ENCODE measurements at places on chromosomes 16 and 17. TPM values are rescaled to one million over a fixed set of nuclear protein-coding genes. Genes with fewer than 3 reads are reported as not detected.
A peak's percentile ranks its signal among the peaks of the same experiment; 100 is the strongest.

- DNase-seq, result no peak
Observed at GRCh38 chr17:77126519-77126918, 14.2 kb upstream of the SEC14L1 start.

DNA sequence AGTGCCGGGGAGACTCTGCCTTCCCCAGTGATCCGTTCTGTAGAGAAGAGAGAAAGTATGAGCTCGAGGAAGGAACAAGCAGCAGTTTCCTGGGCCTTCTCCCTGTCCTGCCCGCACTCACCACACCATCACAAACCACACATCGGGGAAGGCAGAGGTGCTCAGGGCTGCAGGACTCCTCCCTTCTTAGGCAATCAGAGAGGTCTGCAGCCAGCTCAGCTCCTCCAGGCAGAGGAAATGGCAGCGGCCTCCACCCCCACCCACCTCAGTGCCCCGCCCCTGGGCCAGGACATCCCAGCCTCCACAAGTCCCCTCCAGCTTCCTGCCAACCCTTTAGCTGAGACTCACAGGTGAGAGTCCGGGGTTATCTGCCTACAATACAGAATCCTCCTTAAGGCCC lies 2.0 kb downstream of the ZNF319 start:
- DNase-seq, result no peak

DNA sequence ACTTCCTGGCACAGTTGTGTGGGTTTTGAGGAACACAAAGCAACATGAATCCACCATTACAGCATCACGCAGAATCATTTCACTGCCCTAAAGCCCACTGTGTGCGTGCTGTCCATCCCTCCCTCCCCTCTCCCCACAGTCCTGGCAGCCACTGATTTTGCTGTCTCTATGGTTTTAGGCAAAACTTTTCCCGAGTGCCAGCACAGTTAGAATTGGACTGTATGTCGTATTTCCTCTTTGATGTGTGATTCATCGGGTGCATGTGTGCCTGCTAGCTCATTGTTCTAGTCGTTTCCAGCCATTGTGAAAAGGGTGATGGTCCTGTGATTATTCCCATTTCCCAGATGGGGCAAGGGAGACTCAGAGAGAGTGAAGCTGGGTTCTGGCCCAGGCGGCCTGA lies 12.7 kb downstream of the KLHL36 start:
- DNase-seq, result no peak

- no peak for DNase-seq
Observed at GRCh38 chr16:50881331-50881830, 139.5 kb downstream of the CYLD start.

- no peak for DNase-seq
Observed at GRCh38 chr17:80923211-80924110, 68.2 kb upstream of the CHMP6 start.

DNA sequence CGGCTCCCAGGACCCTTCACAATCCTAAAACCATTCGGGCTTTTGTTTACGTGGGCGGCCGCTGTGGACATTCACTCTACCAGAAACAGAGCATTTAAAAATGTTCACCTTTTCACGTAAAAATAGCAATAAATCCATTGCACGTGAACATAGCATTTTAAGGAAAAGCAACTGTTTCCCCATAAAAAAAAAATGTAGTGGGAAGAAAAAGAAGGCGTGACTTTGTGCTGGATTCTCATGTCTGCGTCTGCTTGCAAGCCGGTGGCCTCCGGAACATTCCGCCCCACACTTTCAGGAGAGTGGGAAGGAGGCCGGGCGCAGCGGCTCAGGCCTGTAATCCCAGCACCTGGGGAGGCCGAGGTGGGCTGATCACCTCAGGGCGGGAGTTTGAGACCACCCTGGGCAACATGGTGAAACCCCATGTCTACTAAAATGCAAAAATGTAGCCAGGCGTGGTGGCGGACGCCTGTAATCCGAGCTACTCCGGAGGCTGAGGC lies 13.4 kb upstream of the GNG13 start:
- DNase-seq, result no peak

- peak; percentile 38 for DNase-seq
Observed at GRCh38 chr16:27969574-27969973, 93.9 kb downstream of the GSG1L start.

SRCIN1 gene
- total RNA-seq, result not detected
